ENCODE measurements at places on chromosomes 6 and 20. TPM values are rescaled to one million over a fixed set of nuclear protein-coding genes. Genes with fewer than 3 reads are reported as not detected.

The F13A1 gene
- total RNA-seq: not detected

The PRL gene
- not detected for total RNA-seq

The EPHA7 gene
- total RNA-seq: under 0.01 TPM

The PLA2G7 gene
- under 0.01 TPM for total RNA-seq
